ENCODE measurements at places on chromosomes 3 and 15.

DNA sequence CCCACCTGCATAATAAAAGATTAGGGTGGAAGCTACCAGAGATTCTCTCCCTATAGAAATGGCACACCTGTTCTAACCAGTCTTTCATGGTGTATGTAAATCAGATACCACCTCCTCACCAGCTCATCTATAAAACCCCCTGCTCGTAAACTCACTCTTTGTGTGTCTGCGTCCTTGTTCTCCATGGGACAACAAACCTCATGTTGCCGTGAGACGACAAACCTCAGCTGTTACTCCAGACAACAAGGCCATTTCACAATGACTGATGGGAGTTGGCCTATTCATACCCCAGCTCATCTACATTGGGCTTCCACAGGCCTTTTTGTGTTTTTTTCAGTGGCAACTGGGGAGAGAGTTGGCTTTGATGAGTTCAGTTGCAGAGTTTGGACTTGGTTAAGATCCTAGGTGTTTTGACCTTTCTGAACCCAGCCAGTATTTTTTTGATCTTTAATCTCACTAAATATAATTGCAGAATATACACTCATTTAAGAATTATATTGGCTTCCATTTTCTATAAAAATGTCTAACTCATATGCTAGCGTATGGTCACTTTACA lies 96.6 kb upstream of the LRIG1 start:
- no peak for DNase-seq

DNA sequence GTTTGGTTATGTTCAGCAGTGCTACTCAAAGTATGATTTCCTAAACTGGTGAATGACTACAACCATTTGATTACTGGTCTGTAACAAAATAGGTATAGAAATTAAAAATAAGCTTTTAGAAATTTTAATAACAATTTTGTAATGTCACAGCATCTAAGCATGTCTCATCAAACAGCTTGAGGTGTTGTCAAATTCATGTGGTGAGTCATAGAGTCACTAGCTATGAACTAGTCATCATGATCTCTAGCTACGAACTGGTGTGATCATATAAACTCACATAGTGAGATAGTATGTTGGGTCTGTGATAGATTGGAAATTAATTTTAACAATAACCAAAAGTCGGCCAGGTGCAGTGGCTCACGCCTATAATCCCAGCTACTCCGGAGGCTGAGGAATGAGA lies 213.9 kb upstream of the RBMS3 start:
- no peak for DNase-seq

DNA sequence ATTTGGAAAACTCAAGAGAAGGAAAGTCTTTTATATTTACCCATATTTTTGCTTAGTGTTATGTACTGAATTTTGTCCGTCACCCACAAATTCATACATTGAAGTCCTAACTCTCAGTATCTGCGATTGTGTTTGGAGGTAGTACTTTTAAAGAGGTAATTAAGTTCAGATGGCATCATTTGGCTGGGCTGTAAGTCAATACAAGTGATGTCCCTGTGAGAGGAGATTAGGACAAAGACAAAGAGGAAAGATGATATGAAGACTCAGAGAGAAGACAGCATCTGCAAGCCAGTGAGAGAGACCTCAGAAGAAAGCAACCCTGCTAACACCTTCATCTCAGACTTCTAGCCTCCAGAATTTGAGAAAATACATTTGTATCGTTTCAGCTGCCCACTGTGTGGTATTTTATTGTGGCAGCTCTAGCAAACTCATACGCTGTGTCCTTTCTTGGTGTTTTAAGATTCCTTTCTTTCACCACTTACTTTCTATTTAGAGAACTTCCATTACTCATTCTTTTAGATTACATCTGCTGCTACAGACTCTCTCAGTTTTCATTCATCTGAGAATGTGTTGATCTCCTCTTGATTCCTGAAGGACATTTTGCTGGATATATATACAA lies 17.0 kb downstream of the LRCH3 start:
- no peak for DNase-seq

- peak; percentile 82 for DNase-seq
These were observed 177.8 kb downstream of the SERPINI1 start for GRCh38 chr3:167913219-167913835.

GRCh38 chr15:52445954-52446353 lies 82.7 kb downstream of the MYO5A start:
- no peak for DNase-seq

DNA sequence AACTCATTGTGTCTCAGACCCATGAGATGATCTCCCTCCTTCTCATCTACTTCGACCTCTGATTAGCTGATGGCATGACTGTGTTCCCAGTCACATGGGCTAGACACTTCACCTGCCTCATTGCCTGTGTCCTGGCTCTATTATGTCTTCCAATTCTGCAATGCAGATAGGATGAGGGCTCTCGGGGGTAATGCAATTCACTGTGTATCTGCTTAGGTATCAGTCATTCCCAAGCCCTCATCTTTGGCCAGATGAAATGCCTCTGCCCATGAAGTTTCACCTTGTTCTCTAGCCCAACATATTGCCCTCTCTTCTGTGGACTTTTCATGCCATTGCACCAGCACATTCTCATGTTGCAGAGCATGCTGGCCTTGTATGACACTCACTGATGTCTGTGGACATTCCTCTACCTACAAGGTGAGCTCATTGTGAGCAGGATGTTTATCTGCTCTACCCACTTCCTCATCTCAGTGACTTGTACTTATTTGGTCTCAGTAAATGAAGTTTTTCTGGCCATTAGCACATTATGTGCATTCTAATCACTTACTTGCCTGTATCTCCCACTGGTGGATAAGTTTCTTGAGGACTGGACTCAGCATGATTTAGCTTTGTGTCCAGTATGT lies 32.3 kb downstream of the MOBP start:
- no peak for DNase-seq

- no peak for DNase-seq
These were observed 64.6 kb downstream of the CPN2 start for GRCh38 chr3:194286375-194287146.

DNA sequence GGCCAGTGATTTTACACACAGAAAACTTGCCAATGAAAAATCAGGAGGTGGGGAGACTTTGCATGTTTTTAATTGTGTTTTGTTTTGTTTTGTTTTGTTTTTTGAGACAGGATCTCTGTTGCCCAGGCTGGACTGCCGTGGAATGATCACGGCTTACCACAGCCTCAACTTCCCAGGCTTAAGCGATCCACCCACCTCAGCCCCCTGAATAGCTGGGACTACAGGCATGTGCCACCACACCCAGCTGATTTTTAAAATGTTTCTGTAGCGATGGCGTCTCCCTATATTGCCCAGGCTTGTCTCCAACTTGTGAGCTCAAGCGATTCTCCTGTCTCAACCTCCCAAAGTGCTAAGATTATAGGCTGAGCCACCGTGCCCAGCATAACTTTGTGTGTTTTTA lies 46.0 kb downstream of the MEIS2 start:
- no peak for DNase-seq

DNA sequence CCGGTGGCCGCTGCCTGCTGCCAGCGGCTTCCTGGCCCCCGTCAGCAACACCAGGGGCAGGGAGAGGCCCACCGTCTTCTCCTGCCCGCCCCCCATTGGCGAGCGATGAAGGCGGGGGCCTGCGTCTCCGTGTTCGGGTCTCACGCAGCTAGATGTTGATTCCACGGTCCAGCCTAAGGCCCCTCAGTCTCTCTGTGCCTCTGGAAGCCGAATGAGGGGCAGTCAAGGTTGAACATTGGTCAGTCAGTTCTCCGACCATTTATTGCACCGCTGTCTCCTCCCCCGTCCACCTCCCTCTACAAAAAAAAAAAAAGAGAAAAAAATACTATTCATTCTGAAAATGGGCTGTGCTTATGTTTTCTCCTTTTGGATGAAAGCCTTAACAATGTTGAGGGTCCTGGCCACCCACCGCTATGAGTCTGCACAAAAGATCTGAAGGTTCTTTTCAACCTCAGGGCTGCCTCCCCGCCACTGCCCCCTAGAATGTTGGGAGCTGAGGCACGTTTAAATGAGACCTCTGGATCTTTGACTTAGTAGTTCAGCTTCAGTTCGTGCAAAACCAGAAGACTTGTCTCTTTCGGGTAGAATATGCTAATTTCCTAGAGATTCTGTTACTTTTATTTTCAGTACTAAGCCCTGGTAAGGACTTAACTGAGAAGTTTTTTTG lies 736 bp downstream of the IREB2 start:
- DNase-seq = peak; percentile 29

DNA sequence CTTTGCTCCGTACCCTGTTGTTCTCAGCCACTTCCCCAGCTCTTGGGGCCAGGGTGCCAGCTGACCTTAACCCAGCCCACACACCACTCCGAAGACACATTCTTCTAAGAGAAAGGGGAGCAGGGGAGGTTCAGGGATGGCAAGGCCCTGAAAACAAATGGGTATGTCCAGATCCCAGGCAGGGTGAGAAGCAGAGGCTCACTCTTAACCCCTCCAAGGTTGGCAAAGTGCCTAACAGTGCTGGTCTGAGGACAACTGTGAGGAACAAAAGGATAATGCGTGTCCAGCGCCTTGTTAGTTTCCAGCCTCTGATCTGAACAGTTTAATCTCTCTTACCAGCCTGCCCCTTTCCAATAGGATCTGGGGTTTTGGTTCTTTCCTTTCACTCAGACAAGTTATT lies 1.5 kb downstream of the TMEM44 start:
- DNase-seq = no peak

GRCh38 chr15:68371851-68372250 lies 60.1 kb downstream of the ITGA11 start:
- DNase-seq = no peak

DNA sequence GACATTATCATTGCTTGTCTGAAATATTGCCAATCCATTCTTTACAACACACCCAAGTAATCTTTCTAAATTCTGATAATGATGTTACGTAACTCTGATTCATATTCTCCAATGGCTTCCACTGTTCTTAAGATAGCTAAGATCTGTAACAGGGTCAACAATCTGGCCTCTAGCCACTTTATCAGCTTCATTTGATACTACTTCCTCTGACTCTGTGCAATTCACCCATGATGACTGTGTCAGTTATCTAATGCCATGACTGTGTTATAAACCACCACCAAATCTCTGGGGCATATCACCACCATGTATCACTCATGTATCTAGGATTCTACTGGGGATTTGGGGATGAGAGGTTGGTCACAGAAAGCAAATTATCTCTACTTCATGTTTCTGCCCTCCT lies 44.0 kb downstream of the CD200 start:
- peak; percentile 35 for DNase-seq

GRCh38 chr3:179074656-179075055 lies 3.0 kb upstream of the ZMAT3 start:
- no peak for DNase-seq

DNA sequence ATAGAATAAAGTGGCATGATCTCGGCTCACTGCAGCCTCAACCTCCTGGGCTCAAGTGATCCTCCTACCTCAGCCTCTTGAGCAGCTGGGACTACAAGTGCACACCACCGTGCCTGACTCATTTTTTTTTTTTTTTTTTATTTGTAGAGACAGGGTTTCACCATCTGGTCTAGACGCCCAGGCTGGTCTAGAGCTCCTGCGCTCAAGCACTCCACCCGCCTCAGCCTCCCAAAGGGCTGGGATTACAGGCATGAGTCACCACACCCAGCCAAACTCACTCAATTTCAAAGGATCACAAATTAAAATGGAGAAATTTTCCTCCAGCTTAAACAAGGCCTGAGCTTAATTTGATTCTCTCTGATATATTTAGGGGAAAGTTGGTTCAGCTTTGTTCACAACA lies 27.3 kb upstream of the NMB start:
- DNase-seq = peak; percentile 51

GRCh38 chr3:152210697-152211096 lies 58.0 kb upstream of the MBNL1 start:
- DNase-seq = no peak

DNA sequence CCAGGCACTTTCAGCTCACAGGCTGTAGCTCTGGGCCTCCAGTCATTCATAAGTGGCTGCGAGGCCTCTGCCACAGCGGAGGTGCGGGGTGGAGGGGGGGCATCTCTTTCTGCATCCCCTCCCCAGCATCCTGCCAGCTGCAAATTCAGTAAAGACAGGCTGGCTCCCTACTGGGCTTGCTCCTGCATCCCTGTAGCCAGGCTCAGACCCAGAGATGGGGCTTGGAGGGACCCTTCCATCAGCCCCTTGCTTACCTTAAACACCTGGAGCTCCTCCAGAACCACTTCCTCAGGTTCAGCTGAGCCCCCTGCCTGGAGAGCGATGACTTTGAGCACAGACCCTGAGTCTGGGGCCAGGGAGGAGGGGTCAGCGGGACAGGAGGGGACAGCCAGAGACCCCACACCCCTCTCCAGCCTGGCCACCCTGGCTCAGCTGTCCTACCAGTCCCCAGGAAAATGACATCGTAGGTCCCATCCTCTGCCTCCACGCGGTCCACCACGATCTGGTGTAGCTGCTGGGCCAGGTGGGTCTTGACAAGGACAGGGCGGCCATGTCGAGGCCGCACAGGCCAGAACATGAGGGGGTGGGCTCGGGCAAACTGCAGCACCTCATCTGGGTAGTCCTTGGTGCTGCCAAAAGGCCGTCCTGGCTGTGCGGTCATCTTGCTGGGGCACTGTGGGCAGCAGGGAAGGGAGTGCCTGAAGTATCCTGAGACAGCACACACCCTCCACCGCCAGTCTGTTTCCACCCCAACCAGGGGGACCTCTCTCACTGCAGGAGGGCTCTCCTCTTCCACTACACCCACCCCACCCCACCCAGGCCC lies 5.3 kb downstream of the SEMA3G start:
- no peak for DNase-seq

GRCh38 chr3:56459719-56460118 lies 8.5 kb downstream of the ERC2 start:
- DNase-seq = no peak

- DNase-seq = no peak
These were observed 32.4 kb downstream of the BTD start for GRCh38 chr3:15633766-15634598.

- DNase-seq = peak; percentile 85
These were observed 87.2 kb upstream of the TBL1XR1 start for GRCh38 chr3:177284383-177284881.

DNA sequence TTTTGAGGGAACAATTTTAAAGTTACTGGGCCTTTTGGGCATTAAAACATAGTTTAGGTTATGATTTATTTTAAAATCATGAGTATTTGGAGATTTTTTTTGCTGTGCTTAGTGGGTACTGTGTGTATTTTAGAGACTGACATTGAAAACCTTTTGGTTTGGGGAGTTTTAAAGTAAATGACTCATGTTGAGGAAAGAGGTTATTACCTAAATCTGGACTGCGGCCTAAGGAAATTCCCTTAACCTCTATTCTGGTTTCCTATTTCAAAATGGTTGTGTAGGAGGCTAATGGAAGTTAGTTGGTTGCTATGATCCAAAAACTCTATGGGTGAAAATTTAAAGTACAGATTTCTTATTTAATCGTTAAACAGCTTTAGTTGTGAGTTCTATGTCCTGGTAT lies 57.3 kb upstream of the DPH6 start:
- DNase-seq = peak; percentile 9

DNA sequence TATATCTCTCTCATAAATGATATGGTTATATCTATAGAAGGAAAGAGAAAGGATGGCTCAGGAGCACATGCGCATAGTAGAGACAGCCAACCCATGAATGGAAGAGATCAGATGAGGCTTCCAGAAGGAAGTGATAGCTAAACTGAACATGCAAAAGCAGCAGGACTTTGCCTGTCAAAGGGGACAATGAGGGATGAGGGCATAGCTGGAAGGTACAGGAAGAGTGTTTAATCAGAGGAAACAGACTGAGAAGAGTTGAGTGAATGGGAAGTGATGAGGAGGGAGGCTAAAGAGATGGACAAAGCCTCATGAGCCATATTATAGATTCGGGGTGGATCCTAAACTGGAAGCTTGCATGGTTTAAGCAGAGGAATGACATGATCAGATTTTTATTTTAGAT lies 26.5 kb upstream of the VEPH1 start:
- DNase-seq = no peak

- DNase-seq = no peak
These were observed 103.7 kb upstream of the AADACL2 start for GRCh38 chr3:151630035-151630434.

GRCh38 chr15:41150279-41150678 lies 34.2 kb upstream of the INO80 start:
- no peak for DNase-seq
